ENCODE measurements at places on chromosomes 1 and 21.

DNA sequence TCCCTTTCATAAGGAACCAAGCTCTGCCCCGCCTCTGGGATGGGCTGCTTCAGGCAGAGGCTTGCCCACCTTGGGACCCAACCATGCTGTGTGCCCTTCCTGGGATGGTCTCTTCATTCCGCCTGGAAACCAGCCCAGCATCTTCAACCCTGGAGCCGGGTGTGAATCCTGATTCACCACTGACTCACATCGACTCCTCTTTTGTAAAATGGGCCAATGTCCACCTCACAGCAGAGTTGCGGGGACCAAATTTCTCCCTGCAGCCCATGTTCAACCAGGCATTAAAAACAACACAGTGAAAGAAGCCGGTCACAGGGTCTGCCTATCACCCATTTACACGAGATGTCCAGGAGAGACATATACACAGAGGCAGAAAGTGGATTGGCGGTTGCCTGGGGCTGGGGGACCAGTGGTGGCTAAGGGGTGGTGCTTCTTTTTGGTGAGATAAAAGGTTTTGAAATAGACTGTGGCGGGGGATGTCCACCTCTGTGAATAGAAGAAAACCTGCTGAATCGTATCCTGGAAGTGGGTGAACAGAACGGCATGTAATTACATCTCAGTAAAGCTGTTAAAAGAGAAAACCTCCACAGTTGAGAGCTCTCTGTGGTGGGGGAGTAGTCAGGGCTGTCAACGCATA is 6.9 kb upstream of the GPR153 start:
- H3K27ac ChIP-seq: no peak overlapping the region
- no peak for DNase-seq
- H3K36me3 ChIP-seq: no peaks in the 10 kb centered on the region
- no peak overlapping the region for H3K4me3 ChIP-seq
- no peaks in the 10 kb centered on the region for H3K4me1 ChIP-seq

GRCh38 chr1:228289996-228290881 is 82.4 kb downstream of the OBSCN start:
- H3K4me1 ChIP-seq: no peaks in the 10 kb centered on the region
- H3K36me3 ChIP-seq: peaks cover 10% of the 10 kb centered on the region
- DNase-seq: no peak
- H3K27me3 ChIP-seq: no peaks in the 10 kb centered on the region
- no peak overlapping the region for H3K27ac ChIP-seq

DNA sequence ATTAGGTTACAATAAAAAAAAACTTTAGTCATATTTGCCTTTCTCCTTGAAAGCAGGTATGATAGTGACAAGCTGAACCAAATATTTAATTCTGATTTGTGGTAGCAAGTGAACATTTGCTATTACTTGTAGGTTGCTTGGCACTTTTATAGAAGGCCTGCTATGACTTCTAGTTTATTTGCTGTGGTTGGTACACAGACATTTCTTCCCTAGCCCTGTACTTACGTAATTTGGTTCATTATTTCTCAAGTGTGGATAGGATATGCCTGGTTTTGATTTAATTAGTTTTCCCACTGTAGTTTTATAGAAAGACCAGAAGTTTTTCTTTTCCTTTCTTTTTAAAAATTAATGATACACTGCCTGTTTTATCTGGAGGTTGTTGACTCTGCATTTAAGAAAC is 55.9 kb downstream of the PPP2R5A start:
- no peak for DNase-seq
- no peaks in the 10 kb centered on the region for H3K27me3 ChIP-seq
- H3K4me1 ChIP-seq: no peaks in the 10 kb centered on the region
- H3K27ac ChIP-seq: no peak overlapping the region

- no peaks in the 10 kb centered on the region for H3K4me1 ChIP-seq
- no peak for DNase-seq
- no peaks in the 10 kb centered on the region for H3K27me3 ChIP-seq
- no peak overlapping the region for H3K27ac ChIP-seq
Observed at GRCh38 chr1:203208181-203208580, 21.3 kb downstream of the CHIT1 start.

DNA sequence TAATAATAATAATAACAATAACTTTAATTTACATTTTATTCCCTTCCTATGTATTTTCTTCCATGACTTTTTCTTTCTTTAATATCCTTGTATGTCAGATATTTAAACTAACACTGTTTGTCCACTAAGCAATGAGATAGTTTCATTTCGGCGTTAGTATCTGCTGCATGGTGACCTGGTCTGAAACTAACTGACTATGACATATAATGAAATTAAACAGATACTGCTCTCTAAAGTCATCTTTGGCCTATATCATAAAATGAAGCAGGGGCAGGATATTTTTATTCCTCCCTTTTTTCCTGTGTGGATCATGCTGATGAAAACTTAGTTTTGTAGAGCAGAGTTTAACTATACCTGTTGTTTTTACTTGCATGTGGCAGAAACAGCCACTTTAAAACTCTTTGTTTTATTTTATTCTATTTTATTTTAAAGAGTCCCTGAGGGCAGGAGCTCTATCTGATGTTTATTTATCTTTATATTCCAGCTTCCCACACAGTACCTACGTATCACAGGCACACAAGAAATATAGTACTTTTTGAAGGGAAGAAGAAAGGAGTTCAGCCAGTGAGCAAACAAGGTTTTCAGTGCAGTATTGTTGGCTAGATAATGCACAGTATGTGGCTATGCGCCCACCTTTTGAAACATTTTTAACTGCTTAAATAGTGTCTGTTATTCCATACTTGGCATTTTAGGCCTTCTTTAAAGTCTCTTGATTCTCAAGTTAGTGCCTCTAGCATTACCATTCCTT is 165.6 kb downstream of the PHTF1 start:
- no peaks in the 10 kb centered on the region for H3K36me3 ChIP-seq
- DNase-seq: no peak
- no peaks in the 10 kb centered on the region for H3K4me1 ChIP-seq
- H3K27me3 ChIP-seq: no peaks in the 10 kb centered on the region
- H3K4me3 ChIP-seq: no peak overlapping the region
- H3K27ac ChIP-seq: no peak overlapping the region

DNA sequence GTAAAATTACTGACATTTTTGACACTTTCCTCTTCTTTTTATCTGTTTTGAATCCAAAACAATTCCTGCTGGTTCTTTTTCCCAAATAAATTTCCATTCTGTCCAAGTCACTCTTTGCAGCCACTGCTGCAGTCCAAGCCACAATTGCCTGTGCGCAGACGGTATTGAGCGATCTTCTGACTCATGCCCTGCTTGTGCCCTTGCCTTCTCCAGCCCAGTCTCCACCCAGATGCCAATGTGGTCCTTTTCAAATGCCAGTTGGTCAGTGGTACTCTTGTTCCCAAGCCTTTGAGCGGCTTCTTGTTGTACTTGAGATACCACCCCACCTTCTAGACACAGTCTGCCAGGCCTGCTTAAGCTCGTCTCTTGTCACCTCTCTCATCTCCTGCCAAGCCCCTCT is 78.9 kb downstream of the CAMTA1 start:
- H3K27ac ChIP-seq: no peak overlapping the region
- H3K36me3 ChIP-seq: no peaks in the 10 kb centered on the region
- H3K4me3 ChIP-seq: no peak overlapping the region
- peaks cover 2% of the 10 kb centered on the region for H3K4me1 ChIP-seq
- no peaks in the 10 kb centered on the region for H3K27me3 ChIP-seq

DNA sequence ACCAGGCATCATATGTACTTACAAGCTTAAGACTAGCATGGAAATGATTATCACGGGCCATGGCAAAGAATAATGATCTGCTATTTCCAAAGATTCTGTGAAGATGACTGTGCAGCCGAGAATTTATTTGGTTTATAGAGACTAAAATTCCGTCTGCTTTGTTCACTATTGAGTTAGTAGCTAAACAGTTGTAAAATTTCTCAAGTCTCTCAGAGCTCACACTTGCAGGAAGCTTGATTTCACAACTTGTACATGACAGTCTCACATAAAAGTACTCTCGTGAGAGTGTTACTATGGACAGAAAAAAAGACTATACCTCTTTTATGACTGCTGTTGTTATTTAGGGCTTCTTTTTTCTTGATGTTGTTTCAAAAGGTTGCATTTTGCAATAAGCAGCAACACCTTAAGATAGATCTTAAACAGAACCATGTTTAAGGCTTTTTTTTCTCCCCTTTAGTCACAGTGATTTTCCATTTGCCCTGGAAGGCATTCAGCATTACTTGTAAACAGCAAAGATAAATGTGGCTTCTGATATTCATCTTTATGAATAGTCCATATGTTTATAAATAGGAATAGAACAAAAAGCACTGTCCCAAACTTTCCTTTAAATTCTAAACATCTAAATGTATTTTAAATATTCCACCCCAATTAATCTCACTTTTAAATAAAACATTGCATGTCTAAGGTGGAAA is 24.8 kb downstream of the ST6GALNAC5 start:
- no peaks in the 10 kb centered on the region for H3K36me3 ChIP-seq
- DNase-seq: no peak
- H3K27me3 ChIP-seq: no peaks in the 10 kb centered on the region
- H3K27ac ChIP-seq: no peak overlapping the region
- no peaks in the 10 kb centered on the region for H3K4me1 ChIP-seq

DNA sequence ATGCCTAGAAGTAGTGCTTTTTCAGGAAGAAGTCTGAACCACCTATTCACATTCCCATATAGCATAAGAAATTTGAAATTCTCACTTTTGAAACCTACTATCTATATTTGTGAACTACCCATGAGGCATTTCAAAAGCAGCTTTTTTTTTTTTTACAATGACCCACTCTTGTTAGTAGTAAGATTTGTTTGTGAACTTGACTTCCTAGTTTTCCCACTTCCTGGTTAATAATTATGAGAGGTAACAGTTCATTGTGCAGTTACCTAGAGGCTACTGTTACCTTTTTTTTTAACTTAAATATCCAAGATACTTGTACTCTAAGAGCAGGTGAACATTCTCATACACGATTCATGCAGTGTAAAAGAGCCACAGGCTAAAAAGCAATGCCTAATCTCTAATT is 371.7 kb upstream of the ADGRL2 start:
- no peak overlapping the region for H3K4me3 ChIP-seq
- H3K36me3 ChIP-seq: no peaks in the 10 kb centered on the region
- H3K4me1 ChIP-seq: no peaks in the 10 kb centered on the region
- H3K27ac ChIP-seq: no peak overlapping the region

DNA sequence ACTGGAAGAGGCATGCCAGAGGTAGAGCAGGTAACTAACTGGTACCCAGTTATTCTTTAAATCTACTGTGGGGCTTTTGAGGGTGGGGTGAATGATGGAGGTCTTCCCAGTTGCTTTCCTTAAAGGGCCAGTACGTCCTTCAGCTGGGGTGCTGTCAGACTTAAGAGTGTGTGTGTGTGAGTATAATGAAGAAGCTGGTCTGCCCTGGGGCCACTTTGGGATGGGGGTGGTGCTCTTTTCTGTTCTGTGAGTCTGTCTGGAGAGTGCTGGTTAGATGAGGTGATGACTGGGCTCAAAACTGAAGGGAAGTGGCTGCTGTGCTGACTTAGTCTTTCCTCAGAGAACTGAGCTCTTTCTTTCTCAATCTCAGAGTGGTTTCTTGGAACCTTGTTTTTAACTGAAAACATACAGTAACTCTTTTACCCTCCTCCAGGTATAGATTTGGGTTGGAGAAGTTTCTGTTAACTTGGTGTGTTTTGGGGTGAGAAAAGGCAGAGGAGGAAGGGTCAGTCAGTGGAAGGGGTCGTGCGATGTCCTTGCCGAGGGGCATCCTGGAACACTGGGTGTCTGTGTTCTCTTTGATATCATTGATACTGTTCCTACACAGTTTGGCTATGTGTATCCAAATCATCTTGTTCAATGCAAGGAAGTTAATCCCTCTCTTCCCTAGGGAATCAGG is 746 bp downstream of the MACF1 start:
- H3K36me3 ChIP-seq: no peaks in the 10 kb centered on the region
- no peaks in the 10 kb centered on the region for H3K27me3 ChIP-seq
- H3K27ac ChIP-seq: peak overlapping the region; percentile 82
- DNase-seq: peak; percentile 32

DNA sequence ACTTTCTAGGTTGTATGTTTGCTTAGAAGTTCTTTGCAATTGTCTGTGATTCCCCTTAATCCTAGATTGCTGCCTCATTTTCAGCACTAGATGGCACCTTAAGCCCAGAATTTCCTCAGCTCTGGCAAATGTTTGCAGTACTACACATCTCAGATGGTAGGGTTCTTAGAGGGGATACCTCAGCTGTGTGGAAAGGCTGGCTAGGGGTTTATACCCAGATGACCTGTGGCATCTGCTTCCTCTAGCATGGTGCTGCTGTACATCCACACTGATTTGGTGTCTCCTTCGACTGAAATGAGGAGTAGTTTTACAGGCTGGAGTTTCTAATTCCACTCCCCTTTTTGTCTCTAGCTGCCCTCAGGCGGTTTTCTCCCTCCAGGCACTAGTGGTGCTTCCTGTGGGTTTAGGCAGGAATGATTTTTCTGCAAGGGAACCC is 23.5 kb downstream of the ASB17 start:
- no peak overlapping the region for H3K27ac ChIP-seq
- H3K4me3 ChIP-seq: no peak overlapping the region

GRCh38 chr1:55231745-55232144 is 16.6 kb upstream of the USP24 start:
- no peaks in the 10 kb centered on the region for H3K4me1 ChIP-seq
- no peaks in the 10 kb centered on the region for H3K36me3 ChIP-seq
- H3K27ac ChIP-seq: no peak overlapping the region
- no peaks in the 10 kb centered on the region for H3K27me3 ChIP-seq
- H3K4me3 ChIP-seq: no peak overlapping the region
- DNase-seq: no peak

- H3K4me1 ChIP-seq: no peaks in the 10 kb centered on the region
- H3K27me3 ChIP-seq: no peaks in the 10 kb centered on the region
- H3K36me3 ChIP-seq: peaks cover 8% of the 10 kb centered on the region
- no peak overlapping the region for H3K4me3 ChIP-seq
- DNase-seq: no peak
- no peak overlapping the region for H3K27ac ChIP-seq
Observed at GRCh38 chr1:88936760-88937342, 45.5 kb upstream of the GTF2B start.

DNA sequence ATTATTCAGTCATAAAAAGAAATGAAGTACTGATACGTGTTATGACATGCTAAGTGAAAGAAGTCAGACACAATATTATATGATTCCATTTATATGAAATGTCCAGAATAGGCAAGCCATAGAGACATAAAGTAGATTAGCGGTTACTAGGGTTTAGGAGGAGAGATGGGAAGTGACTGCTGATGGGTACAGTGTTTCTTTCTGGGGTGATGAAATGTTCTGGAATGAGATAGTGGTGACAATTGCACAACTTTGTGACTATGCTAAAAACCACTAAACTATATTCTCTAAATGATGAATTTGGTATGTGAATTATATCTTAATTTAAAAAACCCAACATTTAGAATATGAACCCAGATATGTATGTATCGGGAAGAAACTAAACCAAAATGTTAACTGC is 27.6 kb downstream of the IPP start:
- no peaks in the 10 kb centered on the region for H3K27me3 ChIP-seq
- H3K4me1 ChIP-seq: no peaks in the 10 kb centered on the region

All from T-cell (primary cell).